ENCODE measurements at places on chromosomes 5 and 9.

GRCh38 chr9:129379181-129379836, 201.2 kb upstream of the IER5L start:
- no peak for DNase-seq

DNA sequence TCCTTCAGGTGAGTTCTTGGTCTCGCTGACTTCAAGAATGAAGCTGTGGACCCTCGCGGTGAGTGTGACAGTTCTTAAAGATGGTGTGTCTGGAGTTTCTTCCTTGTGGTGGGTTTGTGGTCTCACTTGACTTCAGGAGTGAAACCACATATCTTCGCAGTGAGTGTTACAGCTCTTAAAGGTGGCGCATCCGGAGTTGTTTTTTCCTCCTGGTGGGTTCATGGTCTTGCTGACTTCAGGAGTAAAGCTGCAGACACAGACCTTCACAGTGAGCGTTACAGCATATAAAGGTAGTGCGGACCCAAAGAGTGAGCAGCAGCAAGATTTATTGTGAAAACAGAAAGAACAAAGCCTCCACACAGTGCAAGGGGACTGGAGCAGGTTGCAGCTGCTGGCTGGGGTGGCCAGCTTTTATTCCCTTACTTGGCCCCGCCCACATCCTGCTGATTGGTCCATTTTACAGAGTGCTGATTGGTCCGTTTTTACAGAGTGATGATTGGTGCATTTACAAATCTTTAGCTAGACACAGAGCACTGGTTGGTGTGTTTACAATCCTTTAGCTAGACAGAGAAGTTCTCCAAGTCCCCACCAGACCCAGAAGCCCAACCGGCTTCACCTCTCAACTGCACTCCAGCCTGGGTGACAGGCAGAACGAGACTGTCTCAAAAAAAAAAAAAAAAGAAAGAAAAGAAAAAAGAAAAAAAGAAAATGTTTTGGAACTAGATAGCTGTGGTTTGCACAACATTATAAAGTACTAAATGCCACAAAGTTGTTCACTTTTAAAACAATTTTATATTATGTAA, 9.1 kb upstream of the ERMP1 start:
- peak; percentile 79 for DNase-seq

- no peak for DNase-seq
These were observed 1043.1 kb downstream of the DTWD2 start for GRCh38 chr5:117945258-117945657.

DNA sequence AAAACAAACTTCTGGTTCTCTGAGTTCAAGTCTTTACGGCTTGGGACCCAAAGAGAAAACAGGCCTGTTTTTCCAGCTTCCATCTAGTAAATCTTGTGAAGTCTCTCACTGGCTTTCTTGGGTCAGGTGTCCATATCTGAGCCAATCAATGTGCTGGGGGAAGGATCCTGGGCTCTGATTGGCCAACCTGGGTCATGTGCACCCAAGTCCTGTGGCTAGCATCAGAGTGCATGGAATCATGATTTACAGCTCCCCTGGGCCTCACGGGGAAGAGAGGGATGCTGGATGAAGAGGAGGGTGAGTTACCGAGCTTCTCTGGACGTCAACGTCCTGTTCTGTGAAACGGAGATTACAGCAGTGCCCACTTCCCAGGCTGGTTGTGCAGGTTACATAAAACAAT, 19.4 kb downstream of the CXCL14 start:
- no peak for DNase-seq

- no peak for DNase-seq
These were observed 70.3 kb upstream of the VCAN start for GRCh38 chr5:83401122-83401731.

GRCh38 chr9:109652971-109653370, 127.0 kb upstream of the PALM2AKAP2 start:
- no peak for DNase-seq

- DNase-seq = no peak
These were observed 9.0 kb upstream of the CATSPER3 start for GRCh38 chr5:134958755-134959154.

DNA sequence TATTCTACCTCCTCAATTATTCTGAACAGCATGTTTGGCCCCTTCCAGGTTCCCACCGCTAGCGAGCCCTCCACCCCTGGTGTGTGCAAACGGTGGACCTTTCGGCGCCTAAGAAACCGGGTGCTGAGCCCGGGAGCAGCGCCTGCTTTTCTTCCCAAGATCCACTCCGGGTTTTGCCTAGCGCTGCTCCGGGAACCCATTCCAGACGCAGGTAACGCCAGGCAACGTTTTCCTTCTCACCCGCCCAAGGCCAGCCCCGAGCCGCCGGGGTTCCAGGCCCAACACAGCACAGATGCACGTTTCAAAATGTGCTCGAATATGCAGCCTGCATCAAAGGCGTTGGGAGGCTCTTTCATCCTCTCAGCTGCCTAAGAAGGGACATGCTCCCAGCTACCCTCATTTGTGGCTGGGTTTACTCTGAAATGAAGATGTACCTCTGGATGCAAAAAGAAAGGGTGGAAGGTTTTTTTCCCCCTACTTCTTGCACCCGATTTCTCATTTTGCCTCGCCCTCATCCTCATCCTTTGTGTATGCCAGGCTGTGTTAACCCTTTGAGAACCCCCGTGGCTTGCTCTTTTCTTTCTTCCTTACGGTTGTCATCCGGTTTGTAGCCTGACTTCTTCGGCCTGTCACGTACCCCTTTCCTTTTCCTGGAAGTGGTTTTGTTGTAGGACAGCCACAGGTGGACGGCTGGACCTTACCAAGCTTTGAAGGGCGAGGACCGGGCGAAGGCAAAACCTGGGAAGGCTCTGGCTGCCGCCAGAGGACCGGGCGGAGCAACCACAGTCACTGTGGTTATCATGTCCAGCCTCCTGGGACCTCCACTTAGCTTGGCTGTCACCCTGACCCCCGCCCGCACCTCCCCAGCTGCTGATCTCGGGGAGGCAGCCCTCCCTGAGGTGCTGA, 226.9 kb downstream of the SMARCA2 start:
- DNase-seq = peak; percentile 67

DNA sequence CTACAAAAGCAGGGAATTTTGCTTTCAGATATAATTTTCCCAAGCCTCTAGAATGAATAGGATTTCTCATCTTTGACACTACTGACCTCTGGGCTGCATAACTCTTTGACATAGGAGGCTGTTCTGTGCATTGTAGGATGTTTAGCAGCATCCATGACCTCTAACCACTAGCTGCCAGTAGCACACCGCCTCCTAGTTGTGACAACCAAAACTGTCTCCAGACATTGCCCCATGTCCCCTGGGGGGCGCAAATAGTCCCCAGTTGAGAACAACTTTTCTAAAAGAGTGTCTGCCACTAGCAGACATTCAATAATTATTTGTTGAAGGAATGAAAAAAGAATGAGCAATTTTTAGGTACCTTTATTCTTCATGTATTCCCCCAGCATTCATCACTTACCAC, 51.8 kb downstream of the POU4F3 start:
- DNase-seq = no peak

DNA sequence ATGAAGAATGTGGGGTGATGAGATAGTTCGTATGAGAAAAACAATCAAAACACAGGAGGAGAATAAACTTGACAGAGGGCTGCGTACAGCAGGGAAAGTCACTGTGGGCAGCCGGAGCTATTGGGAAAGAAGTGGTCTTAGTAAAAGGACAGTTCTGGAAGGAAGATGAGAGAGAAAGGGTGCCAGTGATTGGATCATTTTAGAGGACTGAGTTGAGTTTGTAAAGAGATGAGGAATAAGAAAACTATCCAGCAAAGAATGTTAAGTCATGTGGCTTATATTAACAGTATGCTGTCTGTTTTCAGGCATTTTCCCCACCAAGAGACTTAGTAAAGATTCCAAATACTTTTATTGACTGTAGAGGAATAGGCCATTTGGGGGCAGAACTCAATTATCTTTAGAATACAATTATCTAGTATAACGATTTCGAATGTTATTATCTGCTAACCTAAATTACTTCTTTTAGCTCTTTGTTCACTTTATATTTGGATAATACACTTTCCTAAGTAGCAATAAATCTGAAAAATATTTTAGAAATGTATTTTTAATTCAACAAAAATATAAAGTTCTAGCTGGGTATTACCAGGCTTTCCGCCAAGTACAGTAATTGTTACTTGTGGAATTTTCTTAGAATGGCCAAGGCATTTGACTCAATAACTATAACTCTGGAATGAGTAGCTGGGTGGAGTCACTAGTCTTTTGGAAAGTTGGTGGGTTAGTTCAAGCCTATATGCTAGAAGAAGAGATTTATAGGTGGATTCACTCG, 15.5 kb upstream of the LOX start:
- no peak for DNase-seq

GRCh38 chr9:135474915-135475314, 4.7 kb upstream of the PPP1R26 start:
- peak; percentile 44 for DNase-seq

GRCh38 chr5:134647750-134648424, 698 bp upstream of the SEC24A start:
- DNase-seq = peak; percentile 57

DNA sequence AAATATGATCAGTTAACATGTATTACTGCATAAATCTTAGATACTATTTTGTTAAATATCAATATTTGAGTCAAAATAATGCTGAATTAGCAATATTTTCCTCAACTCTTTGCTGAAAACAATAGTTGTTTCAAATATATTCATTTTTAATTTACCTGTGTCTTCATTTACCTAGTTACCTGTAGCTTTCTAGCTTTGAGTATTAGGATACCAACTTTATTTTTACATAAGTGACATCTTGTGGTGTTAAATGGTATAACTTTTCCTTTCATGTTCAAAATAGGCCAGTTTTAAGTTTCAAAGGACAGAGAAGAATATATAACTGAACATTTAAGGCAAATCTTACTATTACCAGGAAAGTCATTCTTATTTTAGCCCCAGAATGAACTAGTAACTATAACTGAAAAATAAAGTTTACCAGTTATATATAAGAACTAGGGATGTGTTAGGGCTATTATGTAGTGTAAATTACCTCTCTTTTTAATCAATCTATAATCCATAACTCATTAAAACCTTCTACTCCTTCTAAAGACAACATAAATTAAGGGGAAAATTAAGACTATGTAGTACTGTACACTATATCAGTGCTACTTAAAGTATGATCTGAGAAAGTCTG, 25.3 kb downstream of the AP3B1 start:
- no peak for DNase-seq

- no peak for DNase-seq
These were observed 88.4 kb upstream of the FST start for GRCh38 chr5:53392073-53392472.

GRCh38 chr5:16858151-16858550, 77.9 kb downstream of the MYO10 start:
- no peak for DNase-seq

DNA sequence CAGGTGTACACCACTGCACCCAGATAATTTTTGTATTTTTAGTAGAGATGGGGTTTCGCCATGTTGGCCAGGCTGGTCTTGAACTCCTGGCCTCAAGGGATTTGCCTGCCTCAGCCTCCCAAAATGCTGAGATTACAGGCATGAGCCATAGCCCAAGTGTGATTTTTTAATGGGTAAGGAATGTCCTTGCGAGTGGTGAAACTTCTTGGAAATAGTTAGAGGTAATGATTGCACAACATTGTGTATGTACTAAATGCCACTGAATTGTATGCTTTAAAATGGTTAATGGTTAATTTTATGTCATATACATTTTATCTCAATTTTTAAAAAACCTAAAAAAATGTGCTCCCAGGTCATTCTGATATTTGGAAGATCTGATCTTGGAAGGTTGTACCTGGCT, 59.9 kb upstream of the IL6ST start:
- DNase-seq = no peak

Measured in activated CD8-positive, alpha-beta memory T cell treated with anti-CD3 and anti-CD28 coated beads, Interleukin-2, amount 10 ng/mL, durations not matched to agents 7 days and 5 days (primary cell).